ENCODE measurements at places on chromosomes 16 and 17. TPM values are rescaled to one million over a fixed set of nuclear protein-coding genes. Genes with fewer than 3 reads are reported as not detected.

DNA sequence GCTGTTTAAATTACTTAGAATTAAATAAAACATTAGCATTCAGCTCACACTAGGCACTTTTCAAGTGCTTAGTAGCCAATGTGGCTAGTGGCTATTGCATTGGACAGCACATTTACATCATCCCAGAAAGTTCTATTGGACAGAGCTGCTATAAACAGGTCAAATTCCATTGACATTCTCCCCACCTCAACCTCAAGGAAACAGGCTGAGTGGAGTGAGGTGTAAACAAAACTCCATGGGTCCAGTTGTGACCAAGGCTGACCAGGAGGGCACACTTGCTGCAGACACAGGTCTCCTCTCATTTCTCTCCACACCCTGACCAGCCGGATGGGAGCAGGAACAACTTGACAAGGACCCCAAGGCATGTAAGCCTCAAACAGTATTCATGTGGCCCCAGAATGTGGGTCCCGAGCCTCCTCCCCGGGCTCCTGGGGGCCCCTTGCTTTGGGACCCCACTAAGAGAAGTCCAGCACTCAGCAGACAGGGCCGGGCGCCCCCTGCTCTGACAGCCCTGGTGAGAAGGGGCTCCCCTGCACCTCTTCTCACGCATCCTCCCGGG lies 488 bp downstream of the C17orf113 start:
- no peak for DNase-seq

DNA sequence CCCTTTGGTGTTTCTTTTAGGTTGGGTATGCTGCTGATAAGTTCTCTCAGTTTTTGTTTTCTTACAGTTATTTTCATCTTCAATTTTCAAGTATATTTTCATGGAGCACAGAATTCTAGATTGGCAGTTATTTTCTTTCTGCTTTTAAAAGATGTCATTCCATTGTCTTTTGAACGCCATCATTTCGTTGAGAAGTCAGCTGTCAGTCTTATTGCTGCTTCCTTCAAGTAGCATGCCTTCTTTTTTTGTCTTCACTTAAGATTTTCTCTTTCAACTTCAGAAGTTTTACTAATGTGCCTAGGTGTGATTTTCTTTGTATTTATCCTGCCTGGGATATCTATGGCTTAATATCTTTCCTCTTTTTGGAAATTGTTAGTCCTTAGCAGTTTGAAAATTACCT lies 262.2 kb upstream of the PMFBP1 start:
- no peak for DNase-seq

ATP2C2 gene
- not detected for total RNA-seq

GRCh38 chr16:87345726-87346424 lies 28.7 kb upstream of the C16orf95 start:
- no peak for DNase-seq

WNT9B gene
- total RNA-seq, result not detected

Data from psoas muscle (tissue), 8 donors.